ENCODE measurements at places on chromosomes 16 and 17.

DNA sequence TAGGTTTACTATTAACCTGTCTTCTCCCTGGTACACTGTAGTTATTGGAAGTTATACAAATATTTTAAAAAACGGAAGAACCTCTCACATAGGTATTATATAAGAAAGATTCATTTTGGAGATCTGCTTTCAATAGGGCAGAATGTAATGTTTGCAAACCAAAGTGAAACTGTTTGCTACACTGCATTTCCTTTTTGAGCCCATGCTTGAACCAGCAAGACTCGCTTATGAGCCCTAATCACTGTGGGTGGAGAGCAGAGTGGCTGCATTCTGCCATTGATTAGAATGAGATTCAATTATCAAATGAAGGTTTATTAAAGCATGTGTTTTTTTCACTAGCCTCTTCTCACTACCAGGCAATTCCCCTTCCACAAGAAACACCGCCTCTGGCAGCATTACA lies 589.7 kb downstream of the CDH11 start:
- no peak overlapping the region for H3K4me3 ChIP-seq
- H3K27ac ChIP-seq: no peak overlapping the region
- no peaks in the 10 kb centered on the region for H3K4me1 ChIP-seq

- H3K4me1 ChIP-seq: no peaks in the 10 kb centered on the region
- H3K4me3 ChIP-seq: no peak overlapping the region
- H3K27me3 ChIP-seq: no peaks in the 10 kb centered on the region
- H3K36me3 ChIP-seq: no peaks in the 10 kb centered on the region
- no peak overlapping the region for H3K27ac ChIP-seq
- DNase-seq: no peak
Observed at GRCh38 chr17:65697661-65698060, 136.2 kb upstream of the AXIN2 start.

DNA sequence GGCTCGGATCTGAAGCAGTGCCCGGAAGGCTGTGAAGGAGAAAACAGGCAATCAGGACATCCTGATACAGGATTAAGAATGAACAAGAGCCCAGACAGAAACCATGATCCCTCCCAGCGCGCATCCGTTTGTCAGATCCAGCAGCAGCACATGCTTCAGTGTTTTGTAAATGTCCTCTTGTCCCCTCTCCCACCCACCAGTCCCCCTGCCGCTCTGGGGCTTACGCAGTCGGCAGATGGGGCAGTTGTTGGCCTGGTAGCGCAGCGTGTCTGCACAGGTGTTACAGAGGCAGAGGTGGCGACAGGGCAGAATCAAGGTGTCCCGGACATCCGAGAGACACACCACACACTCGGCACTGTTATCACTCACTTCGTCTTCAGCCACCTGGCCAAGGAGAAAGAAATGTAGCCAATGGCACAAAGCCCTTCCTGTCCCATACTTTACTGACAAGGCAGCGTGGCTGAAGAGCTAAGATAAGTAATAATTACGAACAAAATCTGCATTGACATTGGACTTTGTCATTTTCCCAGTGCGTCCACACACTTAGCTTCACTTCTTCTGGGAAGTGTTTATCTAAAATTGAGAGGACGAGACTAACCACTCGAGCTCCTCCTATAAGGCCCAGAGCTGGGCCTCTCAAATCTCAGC lies 20.7 kb upstream of the FOXJ1 start:
- H3K4me3 ChIP-seq: no peak overlapping the region
- DNase-seq: no peak
- no peaks in the 10 kb centered on the region for H3K27me3 ChIP-seq
- H3K27ac ChIP-seq: no peak overlapping the region
- H3K36me3 ChIP-seq: no peaks in the 10 kb centered on the region
- no peaks in the 10 kb centered on the region for H3K4me1 ChIP-seq

DNA sequence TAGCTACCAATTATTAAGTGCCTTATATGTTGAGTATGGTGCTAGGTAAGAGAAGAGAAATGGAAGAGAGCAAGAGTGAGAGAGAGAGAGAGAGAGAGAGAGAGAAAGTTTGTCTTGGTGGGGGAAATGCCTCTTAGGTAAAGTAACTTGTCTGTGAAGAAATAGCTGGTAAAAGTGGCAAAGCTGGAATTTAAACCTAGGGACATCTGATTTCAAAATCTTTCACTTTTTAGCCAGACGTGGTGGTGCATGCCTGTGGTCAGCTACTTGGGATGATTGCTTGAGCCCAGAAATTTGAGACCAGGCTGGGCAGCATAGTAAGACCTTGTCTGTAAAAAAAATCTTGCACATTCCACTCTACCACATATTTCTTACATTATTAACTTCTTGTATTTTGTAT lies 23.0 kb upstream of the CDR2 start:
- H3K27ac ChIP-seq: no peak overlapping the region
- H3K4me3 ChIP-seq: no peak overlapping the region
- no peaks in the 10 kb centered on the region for H3K4me1 ChIP-seq
- H3K36me3 ChIP-seq: no peaks in the 10 kb centered on the region
- no peak for DNase-seq

DNA sequence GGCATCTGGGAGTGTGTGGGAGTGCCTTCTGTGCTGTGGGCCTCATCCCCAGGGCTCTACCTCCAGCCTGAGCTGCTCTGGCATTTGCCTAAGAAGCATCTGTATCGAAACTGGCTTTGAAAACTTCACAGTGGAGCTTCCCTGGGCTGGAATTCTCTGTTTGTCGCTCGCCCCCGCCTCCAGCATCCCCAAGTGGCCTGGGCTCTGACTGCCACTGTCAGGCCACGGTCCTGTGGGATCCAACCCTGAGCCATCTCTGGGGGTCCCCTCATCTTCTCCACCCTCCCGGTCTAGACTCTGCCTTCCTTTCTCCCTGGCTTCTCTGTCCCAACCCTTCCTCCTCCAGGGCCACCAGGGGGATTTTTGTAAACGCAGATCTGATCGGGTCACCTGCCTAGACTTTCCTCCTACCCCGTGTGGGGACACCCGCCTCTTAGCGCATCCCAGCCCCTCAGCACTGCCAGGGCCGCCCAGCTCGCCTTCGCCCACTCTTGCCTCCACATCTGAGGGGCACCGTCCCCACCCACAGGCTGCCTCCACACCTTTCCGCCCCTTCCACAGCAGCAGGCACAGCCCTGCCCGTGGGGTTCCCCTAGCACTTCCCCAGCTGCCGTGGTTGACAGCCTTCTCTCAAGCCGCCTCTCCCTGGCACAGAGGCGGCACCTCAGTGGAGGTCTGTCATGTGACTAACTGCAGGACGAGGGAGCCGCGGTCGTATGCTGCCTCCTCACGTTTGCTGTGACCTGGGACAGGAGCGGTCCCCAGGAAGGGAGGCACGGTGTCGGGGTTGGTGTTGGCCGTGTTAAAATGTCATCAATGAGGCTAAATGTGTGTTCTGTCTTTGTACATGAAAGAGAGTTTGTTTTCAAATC lies 12.0 kb downstream of the TBC1D24 start:
- no peaks in the 10 kb centered on the region for H3K27me3 ChIP-seq
- peaks cover 11% of the 10 kb centered on the region for H3K4me1 ChIP-seq
- H3K27ac ChIP-seq: no peak overlapping the region
- no peak overlapping the region for H3K4me3 ChIP-seq
- no peak for DNase-seq

DNA sequence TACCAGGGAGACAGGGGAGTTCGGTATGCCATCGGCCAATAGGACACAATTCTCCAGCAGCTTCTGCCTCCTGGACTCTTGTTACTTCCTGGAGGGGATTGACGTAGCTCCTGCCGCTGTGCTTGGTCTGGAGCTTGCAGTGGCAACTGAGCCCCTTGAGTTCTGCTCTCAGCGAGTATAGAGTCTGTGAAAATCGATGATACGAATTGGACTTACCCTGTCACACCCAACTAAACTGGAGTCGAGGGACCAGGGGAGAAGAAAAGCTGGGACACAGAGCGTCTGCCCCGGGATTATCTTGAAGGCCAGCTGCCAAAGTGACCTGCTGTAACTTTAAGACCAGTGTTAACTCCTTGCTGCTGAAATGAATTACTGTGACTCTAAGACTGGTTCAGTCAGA lies 22.2 kb downstream of the SEC14L1 start:
- no peak for DNase-seq
- H3K27ac ChIP-seq: no peak overlapping the region
- no peak overlapping the region for H3K4me3 ChIP-seq
- H3K36me3 ChIP-seq: peaks cover 5% of the 10 kb centered on the region
- no peaks in the 10 kb centered on the region for H3K4me1 ChIP-seq
- H3K27me3 ChIP-seq: no peaks in the 10 kb centered on the region

- H3K27me3 ChIP-seq: no peaks in the 10 kb centered on the region
- peaks cover 21% of the 10 kb centered on the region for H3K4me1 ChIP-seq
- H3K36me3 ChIP-seq: no peaks in the 10 kb centered on the region
- no peak for DNase-seq
Observed at GRCh38 chr17:9022573-9023391, 1.5 kb downstream of the NTN1 start.

DNA sequence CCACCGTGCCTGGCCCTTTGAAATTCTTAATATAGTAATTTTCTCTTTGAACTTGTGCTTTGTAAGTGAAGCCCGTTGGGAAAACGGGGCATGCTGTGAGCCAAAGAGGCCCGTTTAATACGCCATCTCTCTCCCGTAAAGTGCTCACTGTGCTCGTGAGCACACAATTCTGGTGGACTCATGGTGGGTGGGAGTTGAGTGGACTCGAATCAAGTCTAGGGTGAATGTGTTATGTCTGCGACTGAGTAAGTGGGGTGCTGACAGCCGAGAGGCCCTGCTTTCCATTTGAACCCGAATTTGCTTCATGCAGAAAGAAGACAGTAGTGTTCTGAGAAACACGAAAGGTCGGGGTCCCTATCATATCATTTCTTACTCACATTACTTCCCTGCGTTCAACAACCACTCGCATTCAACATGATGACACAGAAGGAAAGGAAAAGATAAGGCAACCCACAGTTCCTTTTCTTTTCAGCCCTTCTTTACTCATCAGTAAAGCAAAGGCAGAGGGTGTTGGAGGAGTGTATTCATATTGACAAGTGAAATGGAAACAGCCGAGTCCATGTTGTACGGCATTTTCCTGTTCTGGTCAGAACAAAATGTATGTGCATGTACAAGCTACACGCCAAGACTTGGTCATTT lies 4.8 kb upstream of the ATP2A3 start:
- no peaks in the 10 kb centered on the region for H3K27me3 ChIP-seq
- H3K36me3 ChIP-seq: no peaks in the 10 kb centered on the region
- H3K27ac ChIP-seq: no peak overlapping the region
- DNase-seq: no peak

DNA sequence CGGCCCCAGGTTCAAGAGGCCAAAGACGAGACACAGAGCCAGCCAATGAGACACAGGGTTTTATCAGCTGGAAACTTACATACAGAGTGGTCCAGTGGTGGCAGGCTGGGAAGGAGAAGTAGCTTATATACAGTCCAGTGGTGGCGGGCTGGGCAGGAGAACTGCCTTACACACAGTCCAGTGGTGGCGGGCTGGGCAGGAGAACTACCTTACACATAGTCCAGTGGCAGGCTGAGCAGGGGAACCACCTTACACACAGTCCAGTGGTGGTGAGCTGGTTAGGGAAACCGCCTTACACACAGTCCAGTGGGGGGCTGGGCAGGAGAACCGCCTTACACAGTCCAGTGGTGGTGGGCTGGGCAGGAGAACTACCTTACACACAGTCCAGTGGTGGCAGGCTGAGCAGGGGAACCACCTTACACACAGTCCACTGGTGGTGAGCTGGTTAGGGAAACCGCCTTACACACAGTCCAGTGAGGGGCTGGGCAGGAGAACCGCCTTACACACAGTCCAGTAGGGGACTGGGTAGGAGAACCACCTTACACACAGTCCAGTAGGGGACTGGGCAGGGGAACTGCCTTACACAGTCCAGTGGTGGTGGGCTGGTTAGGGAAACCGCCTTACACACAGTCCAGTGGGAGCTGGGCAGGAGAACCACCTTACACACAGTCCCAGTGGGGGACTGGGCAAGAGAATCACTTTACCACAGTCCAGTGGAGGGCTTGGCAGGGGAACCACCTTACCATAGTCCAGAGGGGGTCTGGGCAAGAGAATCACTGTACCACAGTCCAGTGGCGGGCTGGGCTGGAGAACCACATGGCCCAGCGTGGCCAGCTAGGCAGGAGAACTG lies 90.9 kb downstream of the GAS7 start:
- no peaks in the 10 kb centered on the region for H3K36me3 ChIP-seq
- DNase-seq: peak; percentile 70
- H3K27ac ChIP-seq: no peak overlapping the region
- H3K27me3 ChIP-seq: no peaks in the 10 kb centered on the region

DNA sequence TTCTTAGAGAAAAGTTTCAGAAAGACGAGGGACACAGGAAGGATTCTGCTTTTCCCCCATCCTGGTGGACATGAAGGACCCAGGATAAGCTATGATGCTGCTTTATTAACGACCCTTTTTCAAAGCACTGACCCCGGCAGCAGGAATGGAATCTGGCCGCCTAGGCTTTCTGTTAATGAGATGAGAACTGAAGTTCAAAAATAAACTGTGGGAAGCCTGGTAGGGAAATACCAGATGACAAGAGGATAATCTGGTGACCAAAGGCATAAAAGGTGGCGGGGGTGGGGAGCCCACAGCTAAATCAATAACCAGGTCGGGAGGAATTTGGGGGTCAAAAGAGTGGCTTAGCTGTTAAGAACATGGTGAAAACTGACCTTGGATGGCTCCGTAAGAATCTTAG lies 171.0 kb downstream of the XYLT1 start:
- H3K27me3 ChIP-seq: no peaks in the 10 kb centered on the region
- peaks cover 24% of the 10 kb centered on the region for H3K4me1 ChIP-seq
- H3K36me3 ChIP-seq: no peaks in the 10 kb centered on the region
- H3K27ac ChIP-seq: no peak overlapping the region

DNA sequence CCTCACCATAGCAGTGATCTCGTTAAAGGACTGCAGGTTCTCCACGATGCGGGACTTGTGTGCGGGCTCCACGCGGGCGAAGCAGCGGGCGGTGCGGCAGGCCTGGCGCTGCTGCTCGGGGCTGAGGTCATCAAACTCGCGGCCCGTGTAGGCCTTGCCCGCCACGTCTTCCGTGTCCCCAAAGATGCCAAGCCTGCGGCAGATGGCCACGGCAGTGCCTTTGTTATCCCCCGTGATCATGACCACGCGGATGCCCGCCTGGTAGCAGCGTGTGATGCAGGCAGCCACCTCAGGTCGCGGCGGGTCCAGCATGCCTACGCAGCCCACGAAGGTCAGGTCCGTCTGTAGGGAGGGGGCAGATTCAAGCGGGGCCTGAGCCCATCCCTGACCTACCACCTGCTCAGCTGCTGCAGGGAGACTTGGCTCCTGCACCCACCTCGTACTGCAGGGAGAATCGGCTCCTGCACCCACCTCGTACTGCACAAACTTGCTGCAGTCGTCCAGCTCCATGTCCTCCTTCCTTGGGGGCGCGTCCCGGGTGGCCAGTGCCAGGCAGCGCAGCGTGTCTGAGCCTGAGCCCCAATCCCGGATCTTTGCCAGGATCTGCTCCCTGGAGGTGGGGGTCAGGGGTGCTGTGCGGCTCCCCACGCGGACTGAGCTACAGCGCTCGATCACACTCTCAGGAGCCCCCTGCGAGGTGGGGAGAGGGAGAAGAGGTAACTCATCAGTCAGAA lies 23.1 kb downstream of the ATP2A3 start:
- no peaks in the 10 kb centered on the region for H3K36me3 ChIP-seq
- no peak overlapping the region for H3K4me3 ChIP-seq
- H3K4me1 ChIP-seq: peaks cover 3% of the 10 kb centered on the region

All from tibial artery (tissue), 4 donors.